DMS53 (cell line): ENCODE measurements at places on chromosomes 11 and 22.

- DNase-seq = peak; percentile 89
These were observed 73.3 kb upstream of the ZBED5 start for GRCh38 chr11:10930972-10931760.

DNA sequence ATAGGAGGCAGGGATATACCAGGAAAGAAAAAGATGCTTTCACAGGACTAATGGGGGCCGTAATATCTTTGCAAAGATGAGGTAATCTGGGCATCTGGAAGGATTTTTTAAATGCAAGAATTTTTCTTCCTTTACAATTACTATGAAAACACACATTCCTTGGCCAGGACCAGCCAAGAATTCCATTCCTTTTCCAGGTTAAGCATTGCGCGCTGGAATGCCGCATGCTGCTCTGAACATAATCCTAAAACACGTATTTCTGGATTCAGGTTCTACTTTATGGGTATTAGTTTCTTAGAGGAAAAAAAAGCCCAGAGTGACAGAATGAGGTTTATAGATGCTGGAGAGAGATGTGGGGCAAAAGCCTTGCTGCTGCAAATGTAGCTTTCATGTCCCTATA, 99.4 kb upstream of the SORL1-AS1 start:
- no peak for DNase-seq

- no peak for DNase-seq
These were observed 1186.5 kb downstream of the BRD1 start for GRCh38 chr22:48640890-48641841.

DNA sequence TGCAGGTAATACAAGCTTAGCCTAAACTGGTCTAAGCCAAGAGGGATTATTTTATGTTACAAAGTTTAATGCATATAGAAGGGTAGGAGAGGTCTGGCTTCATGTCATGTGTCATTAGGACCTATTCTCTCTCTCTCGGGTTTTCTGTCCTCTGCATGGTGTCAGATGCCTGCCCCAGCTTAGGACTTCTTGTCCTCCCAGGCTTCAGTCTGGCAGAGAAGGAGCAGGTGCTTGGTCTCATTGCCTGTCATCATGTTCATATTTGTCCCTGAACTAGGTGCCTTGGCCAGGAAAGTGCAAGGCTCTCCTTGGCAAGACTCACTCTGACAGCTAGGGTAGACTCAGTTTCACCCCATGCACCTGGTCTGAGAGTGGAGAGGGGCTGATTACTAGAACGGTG, 126.3 kb downstream of the ADAMTS15 start:
- DNase-seq = no peak

DNA sequence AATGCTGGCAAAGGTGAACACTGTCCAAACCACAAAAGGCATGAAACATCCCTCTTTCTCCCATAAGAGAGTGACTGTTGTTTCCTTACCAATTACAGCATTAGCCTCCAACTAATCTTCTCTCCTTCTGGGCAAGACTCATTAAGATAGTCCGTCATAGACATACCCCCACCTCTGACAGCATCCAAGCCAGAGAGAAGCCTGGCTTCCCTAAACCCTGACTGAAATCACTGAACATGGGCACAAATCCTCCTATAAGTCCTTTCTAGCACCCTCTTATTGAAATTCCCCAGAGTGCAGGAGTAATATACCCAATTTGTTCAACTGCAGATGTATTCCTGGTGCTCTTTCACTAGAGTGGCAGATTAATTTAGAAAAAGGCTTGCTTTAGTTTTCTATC, 1.7 kb upstream of the RNASEH2C start:
- no peak for DNase-seq

- DNase-seq = no peak
These were observed 345.0 kb upstream of the CCDC179 start for GRCh38 chr11:23205156-23205871.

- no peak for DNase-seq
These were observed 636.2 kb upstream of the CCDC90B start for GRCh38 chr11:83922318-83922717.

GRCh38 chr11:11669233-11669846, 47.5 kb upstream of the GALNT18 start:
- no peak for DNase-seq

- DNase-seq = peak; percentile 12
These were observed 77.9 kb downstream of the CWC15 start for GRCh38 chr11:94895451-94895850.

GRCh38 chr11:102716527-102716926, 8.2 kb downstream of the MMP8 start:
- DNase-seq = no peak

DNA sequence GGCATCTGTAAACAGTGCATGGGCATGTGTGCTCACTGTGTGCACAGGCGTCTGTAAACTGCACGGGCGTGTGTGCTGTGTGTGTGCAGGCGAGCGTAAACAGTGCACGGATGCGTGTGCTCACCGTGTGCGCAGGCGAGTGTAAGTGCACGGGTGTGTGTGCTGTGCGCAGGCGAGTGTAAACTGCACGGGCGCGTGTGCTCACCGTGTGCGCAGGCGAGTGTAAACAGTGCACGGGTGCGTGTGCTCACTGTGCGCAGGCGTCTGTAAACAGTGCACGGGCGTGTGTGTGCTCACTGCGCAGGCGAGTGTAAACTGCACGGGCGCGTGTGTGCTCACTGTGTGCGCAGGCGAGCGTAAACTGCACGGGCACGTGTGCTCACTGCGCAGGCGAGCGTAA, 22.4 kb downstream of the RNH1 start:
- DNase-seq = no peak

DNA sequence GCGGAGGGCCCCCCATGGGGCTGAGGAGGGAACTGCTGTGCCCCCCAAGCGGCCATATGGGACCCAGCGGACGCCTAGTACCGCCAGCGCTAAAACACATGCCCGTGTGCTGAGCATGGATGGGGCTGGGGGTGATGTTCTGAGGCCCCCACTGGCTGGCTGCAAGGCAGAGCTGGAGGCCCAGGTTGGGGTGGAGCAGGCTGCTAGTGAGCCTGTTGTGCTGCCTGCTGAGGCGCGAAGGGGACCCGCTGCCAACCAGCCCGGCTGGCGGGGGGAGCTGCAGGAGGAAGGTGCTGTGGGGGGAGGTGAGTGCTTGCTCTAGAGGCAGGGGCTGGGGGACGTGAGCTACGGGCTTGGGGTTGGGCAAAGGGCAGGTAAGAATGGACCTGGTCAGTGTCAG, 3.2 kb downstream of the PCNX3 start:
- DNase-seq = no peak
